ENCODE measurements at places on chromosomes 11 and 22.

- DNase-seq = no peak
These were observed 24.0 kb downstream of the PISD start for GRCh38 chr22:31637891-31638618.

- DNase-seq = no peak
These were observed 26.8 kb upstream of the LIPT2 start for GRCh38 chr11:74520316-74520715.

DNA sequence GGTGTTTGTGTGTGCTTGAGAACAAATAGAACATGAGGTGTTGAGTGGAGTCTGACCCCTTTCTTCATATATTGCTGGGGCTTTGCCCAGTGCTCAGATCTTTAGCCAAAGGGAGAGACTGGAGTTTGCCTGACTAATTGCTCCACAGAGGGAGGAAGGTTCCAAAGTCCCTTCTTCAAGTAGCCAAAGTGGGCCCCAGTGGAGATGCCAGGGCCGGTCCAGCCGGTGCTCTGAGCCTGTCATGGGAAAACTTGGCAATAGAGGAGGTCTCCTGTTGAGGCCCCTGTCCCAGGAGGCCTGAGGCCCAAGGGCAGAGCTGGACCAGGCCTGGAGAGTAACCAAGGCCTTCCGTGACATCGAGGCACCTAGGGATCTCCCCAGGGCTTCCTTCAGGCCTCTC lies 112.3 kb downstream of the DSCAML1 start:
- no peak for DNase-seq

DNA sequence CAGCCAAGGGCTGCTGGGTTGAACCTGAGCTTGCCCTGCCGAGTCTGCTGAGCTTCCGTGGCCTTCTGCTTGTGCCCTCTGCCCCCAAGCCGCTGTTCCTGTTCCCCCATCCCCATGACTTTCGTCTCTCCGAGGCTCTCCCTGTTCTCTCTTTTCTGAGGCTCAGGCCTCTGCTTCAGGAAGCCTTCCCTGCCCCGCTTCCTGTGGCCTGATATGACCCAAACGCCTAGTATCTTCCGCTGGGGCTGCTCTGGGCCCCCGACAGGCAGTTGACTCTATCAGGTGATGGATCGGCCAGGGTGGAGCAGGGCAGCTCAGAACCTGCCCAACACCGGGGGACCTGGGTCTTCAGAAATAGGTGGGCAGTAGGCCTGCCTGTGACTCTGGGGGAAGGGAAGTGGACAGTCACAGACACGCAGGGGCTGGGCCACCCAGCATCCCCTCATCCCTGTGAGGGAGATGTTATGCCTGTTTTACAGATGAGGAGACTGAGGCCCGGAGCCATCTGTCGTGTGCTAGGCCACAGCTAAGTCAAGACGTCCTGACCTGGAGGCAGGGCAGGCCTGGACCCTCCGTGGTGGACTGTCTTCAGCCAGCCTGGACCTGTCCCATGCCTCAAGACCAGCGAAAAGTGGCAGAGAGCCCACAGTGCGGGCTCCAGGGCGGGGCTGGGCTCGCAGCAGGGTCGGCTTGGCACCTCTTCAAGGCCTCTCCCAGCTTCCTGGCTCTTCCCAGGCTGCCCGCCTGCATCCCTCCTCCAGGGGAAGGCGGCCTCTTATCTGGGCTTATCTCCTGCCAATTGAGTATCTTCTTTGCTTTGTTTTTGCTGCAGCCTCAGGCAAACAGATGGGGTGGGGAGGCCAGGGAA lies 16.2 kb downstream of the BAD start:
- no peak for DNase-seq

- no peak for DNase-seq
These were observed 29.5 kb downstream of the KCNJ1 start for GRCh38 chr11:128837627-128838026.

GRCh38 chr11:93957397-93957952 lies 63.7 kb upstream of the HEPHL1 start:
- no peak for DNase-seq

GRCh38 chr22:21754523-21754922 lies 18.9 kb upstream of the YPEL1 start:
- no peak for DNase-seq

GRCh38 chr11:95101935-95102334 lies 12.3 kb downstream of the ENDOD1 start:
- no peak for DNase-seq

- no peak for DNase-seq
These were observed 2.2 kb upstream of the RPS19BP1 start for GRCh38 chr22:39534591-39535356.

DNA sequence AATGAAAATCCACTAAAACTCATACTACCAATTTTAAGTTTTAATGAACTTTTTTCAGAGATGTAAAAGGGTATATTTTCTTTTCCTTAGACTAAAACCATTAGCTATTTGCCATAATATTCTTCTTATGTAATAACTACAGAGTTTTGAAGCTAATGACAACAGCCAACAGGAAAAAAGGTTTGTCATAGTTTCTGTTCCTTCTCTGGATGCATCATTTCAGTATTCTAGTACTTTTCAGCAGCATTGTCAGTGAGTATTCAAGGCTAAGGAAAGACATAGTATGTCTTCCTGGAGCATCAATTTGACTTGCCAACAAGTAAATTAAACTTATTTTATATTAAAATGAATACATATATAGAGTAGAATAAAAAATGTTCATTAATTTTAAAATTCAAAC lies 166.0 kb downstream of the METTL15 start:
- DNase-seq = no peak
